ENCODE measurements at places on chromosomes 12 and 14.

DNA sequence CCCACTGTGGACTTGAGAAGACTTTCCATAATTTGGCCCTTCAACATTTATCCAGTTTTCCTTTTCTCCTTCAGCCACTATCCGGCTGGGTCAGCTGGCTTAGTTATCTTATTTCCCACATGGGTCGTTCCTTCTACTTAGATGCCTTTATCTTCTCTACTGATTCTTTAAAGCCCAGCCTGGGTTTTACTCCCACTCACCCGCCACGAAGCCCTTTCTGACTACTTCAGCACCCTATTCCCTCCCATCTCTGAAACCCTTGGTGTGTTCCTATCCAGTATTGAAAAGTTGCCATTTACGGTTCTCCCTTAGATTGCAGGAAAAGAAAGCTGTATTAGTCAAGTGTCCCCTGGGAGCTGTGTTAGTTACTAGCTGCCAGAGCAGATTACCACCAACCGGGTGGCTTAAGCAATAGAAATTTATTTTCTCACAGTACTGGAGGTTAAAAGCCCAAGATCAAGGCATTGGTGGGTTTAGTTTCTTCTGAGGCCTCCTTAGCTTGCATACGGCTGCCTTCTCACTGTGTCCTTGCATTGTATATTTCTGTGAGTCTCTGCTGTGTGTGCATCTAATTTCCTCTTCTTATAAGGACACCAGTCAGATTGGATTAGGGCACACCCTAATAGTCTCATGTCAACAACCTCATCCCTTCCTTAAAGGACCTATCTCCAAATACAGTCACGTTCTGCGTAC is 105.5 kb downstream of the GPATCH2L start:
- no peak for DNase-seq

DNA sequence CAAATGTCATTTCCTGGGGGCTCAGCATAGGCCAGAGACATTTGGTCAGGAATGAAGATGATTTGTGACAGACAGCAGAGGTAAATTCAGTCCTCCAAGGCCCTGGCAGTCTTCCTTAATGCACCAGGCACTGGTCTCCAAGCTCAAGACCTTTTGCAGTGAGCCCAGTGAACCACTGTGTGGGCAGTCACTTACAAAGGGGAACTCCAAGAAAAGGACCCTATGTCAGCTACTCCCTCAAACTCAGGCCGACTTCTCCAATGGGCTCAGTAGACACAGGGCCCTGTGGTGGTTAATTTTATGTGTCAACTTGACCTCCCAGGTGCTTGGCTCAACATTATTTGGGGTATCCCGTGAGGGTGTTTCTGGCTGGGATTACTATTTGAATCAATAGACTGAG is 29.3 kb upstream of the PLEK2 start:
- no peak for DNase-seq

DNA sequence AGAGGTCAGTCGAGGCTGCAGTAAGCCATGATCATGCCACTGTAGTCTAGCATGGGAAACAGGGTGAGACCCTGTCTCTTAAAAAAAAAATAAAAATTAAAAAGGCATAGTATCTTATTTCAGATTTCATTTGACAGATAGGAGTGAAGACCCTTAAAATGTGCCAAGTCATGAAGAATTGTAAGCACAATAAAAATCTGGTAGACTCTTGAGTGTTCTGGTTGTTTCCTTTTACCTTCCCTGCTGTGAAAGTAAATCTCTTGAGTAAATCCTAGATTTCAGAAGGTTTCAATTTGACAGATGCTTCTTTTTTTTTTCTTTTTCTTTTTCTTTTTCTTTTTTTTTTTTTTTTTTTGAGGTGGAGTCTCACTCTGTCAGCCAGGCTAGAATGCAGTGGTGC is 109.0 kb downstream of the ESR2 start:
- no peak for DNase-seq

GRCh38 chr12:99087278-99087677 is 442.2 kb downstream of the APAF1 start:
- DNase-seq = no peak

- DNase-seq = no peak
Measured at GRCh38 chr14:102325791-102326345, 6.3 kb downstream of the ZNF839 start.

DNA sequence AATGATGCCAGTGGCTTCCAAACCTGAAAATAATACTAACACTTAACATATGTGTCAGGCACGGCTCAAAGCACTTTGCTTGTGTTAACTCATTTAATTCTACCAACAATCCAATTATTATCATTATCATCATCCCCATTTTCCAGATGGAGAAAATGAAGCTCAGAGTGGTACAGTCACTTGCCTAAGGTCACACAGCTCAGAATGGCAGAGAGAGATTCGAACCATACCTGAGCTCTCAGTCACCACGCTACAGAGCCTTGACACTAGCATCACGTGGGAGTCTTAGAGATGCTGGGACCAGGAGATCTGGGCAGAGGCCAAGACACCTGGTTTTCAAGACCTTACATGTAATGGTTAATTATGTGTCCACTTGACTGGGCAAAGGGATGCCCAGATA is 34.2 kb downstream of the DHX37 start:
- DNase-seq = no peak
